Epithelial cell of prostate (primary cell): ENCODE measurements at places on chromosomes 11 and 22.

DNA sequence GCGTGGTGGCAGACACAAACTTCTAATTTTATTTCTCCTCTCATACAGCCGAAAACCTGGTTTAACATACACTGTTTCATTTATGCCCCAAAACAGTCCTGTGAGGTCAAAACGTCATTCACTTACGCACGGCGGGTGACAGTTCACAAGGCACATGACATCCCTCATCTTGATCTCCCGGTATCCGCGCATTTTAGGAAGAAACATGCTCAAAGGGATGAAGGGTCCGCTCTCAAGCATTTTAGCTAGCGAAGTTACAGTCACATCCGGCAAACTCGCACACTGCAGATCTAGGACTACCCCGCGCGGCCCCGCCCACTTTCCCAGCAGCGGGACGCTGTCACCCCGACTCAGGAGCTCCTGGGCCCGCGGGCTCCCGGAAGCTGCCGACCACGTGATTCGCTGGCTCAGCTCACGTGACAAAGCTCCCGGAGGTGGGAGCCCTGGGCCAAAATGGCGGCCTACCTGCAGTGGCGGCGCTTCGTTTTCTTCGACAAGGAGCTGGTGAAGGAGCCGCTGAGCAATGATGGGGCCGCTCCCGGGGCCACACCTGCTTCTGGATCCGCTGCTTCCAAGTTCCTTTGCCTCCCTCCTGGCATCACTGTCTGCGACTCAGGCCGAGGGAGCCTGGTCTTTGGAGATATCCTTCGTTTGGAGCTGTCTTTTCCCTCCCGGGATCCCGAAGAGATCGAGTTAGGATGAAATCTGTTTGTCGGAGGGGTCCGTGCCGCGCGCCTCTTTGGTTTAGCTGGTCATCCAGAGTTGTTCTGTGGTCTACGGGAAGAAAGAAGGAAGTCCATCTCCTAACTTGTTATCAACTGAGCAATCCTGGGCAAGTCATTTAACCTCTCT lies at the start of gene VPS11:
TSS of gene VPS11 (plus strand) at position 448 of the 852 bp plus-strand sequence. CDS start at position 454, 6 bp downstream.
- DNase-seq: peak; percentile 75

- DNase-seq: no peak
Measured at GRCh38 chr22:24518771-24519485, 23.8 kb downstream of the UPB1 start.

GRCh38 chr11:16291729-16292128 lies 64.6 kb downstream of the SOX6 start:
- DNase-seq: no peak

GRCh38 chr22:28442711-28443525 lies 236.7 kb downstream of the TTC28 start:
- DNase-seq: no peak

DNA sequence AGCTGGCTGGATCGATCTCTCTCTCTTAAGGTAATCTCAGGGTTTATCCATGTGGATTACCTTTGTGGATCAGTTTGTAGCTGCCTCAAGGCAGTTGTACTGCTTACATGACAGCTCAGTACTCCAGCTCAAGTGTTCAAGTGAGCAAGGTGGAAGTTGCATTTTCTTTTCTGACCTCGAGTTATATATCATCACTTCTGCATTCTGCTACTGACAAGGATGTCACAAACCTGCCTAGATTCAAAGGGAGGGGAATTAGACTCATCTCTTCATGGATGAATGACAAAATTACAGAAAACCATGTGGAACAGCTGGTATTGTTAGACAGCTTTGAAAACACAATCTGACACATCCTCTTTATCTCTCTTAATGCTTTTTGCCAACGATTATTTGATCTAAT lies 6.1 kb upstream of the TCN2 start:
- no peak for DNase-seq

GRCh38 chr11:2737226-2737590 lies 37.4 kb upstream of the KCNQ1OT1 start:
- no peak for DNase-seq

DNA sequence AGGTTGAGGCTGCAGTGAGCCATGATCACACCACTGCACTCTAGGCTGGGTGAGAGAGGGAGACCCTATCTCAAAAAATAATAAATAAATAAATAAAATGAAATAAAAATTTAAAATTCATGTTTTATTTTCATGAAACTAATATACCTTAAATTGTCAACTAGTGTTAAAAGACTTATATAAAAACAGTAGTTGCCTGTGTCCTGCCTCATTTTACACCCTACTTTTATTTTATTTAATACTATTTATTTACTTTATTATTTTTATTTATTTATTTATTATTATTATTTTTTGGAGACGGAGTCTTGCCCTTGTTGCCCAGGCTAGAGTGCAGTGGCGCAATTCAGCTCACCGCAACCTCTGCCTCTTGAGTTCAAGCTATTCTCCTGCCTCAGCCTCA lies 4.8 kb upstream of the WDR74 start:
- DNase-seq: no peak

DNA sequence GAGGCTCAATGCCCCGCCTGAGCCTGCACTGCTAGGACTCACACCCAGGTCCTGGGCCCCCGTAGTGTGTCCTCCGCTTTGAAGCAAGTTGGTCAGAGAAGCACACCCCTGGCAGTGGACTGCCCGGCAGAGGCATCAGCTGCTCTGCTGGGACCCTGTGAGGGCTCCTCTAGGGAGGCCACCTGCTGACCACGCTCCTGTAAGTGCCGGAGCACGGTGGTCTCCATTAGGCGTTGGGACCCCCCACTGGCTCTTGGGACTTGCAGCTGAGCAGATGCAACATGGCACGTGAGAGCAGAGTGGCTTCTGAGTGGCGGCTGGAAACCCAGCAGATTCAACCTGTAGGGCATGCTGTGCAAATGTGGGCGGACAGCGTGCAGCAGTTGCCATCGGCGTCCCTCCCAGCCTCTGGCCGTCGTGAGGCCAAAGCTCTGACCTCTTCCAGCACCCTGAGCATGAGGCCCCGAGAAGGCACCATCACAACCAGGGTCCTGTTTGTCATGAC lies 16.9 kb downstream of the MRGPRG start:
- no peak for DNase-seq

DNA sequence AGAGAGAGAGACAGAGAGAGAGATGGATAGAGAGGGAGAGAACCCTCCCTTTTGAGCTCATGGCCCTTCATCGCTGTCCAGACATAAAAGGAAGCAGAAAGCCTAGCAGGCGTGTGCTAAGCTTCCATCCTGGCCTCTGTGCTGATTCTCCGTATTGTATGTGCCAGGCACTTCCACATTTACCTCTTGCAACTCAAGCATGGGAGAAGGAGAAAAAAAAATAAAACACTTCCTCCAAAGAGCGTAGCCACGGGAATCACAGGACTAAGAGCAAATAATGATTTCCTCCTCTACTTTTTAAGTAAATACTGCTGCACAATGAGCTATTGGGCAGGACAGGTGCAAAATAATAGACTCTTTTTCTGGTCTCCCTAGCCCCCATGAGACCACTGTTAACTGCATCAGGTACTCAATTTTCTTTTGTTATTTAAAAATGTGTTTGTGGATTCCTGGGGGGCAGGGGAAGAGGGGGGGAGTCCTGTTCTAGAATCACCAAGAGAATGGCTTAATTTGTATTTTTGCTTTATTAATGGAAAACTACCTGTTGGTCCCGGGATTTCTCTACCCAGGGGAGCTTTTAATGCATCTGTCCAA lies 154.3 kb downstream of the NXPE2 start:
- DNase-seq: no peak

GRCh38 chr11:94747601-94748041 lies 20.5 kb upstream of the AMOTL1 start:
- peak; percentile 94 for DNase-seq

DNA sequence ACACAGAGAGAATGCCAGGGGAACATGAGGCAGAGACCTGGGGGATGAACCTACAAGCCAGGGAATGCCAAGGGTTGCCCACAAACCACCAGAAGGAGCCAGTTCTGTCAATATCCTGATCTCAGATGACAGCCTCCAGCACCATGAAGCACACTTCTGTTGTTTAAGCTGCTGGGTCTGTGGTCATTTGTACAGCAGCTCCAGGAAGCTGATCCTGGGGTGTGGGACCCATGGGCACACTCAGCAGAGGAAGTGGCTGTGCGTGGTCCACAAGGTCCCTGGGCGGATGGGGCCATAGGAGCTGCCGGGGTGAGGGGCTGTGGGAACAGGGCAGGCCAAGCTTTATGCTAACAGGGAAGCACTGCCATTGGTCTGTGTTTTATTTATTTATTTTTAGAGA lies 12.1 kb downstream of the PPM1F start:
- no peak for DNase-seq

DNA sequence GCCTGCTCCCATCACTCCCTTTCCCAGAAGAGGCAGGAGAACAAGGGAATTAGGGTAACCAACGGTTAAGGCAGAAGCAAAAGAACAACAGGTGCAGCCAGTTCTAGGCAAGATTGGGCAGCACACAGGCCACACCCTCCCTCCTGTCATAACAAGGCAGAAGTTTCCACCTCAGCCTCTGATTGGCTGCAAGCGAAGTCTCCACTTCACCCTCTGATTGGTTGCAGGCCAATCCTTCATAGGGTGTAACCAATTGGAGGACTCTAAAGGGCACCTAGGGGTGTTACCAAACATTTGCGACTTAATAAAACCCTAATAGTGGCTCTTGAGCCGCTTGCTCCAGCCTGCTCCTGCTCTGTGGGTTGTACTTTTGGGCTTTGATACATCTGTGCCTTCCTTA lies 153.8 kb downstream of the CACNA1I start:
- DNase-seq: no peak

- DNase-seq: no peak
Measured at GRCh38 chr22:26619510-26619909, 1.7 kb upstream of the CRYBB1 start.

DNA sequence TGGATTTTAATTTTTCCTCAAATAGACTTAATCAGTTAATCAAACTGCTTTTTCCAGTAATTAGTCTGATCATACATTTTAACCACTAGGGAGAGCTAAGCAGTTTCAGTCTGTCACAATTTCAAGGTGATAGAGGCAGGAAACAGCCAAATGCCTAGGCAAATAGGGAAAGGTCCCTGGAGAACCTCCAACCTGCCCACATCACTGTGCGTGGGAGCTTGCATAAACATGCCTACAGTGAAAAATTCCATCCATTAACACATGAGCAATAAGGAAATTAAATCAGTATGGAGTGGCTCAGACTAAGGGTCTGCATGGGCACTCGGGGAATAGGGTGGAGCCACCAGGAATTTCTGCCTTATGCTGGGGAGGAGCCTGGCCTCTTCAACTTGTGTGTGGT lies 74.6 kb downstream of the AASDHPPT start:
- DNase-seq: peak; percentile 76

- no peak for DNase-seq
Measured at GRCh38 chr11:65126624-65127274, 4.6 kb downstream of the MRPL49 start.
